Upper lobe of right lung (tissue), 1 donor: ENCODE measurements at places on chromosomes 16 and 17. TPM values are rescaled to one million over a fixed set of nuclear protein-coding genes. Genes with fewer than 3 reads are reported as not detected.

GRCh38 chr17:9330611-9331271 lies 244.9 kb downstream of the STX8 start:
- no peak for DNase-seq

DNA sequence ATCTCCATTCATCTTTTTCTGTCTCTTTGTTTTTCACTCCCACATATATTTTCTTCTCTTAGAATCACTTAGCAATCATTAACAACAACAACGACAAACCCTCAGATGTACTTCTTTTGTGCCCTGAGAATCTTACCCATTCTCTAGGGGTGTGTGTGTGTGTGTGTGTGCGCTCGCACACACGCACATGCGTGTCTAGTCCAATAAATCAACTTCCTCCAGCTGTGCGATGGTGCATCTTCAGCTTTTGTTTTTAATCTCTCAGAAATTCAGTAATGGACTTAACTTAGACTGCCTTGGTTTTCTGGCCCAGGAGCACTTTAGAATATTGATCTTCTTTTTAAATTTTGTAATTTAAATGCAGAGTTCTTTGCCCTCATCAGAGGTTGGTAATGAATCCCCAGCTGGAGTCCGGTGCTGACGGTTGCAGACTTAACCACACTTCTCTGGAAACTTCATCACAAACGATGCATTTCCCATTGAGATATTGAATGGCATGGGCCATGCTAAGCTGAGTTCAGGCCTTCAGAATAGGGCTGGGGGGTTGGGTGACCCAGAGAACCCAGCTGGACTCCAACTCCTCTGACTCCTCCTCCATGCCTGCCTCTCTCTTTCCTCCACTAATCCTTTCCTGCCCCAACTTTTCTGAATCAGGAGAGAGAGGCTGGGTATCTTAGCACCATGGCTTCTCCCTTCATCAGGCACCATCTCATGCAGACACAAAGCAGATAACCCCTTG lies 193.9 kb downstream of the ZNF18 start:
- DNase-seq, result no peak

- no peak for DNase-seq
Measured at GRCh38 chr17:64270885-64271284, 7.8 kb upstream of the TEX2 start.

- no peak for DNase-seq
Measured at GRCh38 chr17:51257150-51258081, 2.4 kb downstream of the MBTD1 start.

- DNase-seq, result peak; percentile 36
Measured at GRCh38 chr16:11360641-11361373, 15.5 kb downstream of the RMI2 start.

- DNase-seq, result peak; percentile 98
Measured at GRCh38 chr17:75516255-75516618, at the start of gene TSEN54. TSEN54 (plus strand) TSS chr17:75516528; CDS start chr17:75516561, 33 bp downstream.

DNA sequence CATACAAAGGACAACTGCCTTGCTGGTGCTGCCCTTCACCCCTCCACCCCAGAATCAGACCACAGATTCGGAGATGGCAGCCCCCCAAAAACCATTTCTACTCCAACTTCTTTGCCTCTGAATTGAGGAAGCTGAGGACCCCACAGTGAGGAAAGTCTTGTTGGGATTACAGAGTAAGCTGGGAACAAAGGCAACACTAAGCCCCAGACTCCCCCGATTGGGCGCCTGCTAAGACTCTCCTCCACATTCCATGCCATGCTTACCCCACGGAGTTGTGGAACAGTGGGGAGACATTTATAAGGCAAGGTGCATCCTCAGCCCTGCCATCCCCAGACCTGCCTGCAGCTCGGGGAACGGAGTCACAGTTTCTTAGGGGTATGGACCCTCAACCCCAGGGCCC lies 1.9 kb downstream of the GIT1 start:
- DNase-seq, result no peak

DNA sequence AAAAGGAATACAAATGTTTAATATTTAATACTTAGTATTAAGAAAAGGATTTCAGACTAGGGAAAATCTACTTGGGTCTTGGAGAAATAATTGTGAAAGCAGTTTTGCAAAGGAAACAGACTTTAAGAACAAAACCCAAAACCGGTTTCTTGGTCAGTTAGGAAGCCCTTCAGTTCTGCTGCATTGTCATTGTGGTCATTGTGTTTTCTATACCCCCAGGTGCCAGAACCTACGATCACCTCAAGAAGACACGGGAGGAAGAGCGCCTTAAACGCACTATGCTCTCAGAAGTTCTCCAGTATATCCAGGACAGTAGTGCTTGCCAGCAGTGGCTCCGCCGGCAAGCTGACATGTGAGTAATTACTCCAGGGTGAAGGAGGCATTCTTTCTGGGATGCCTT lies 19.5 kb upstream of the DUSP14 start:
- DNase-seq, result no peak

Gene KRT33A
- not detected for total RNA-seq

Gene DOC2B
- 13.7 TPM for total RNA-seq

DNA sequence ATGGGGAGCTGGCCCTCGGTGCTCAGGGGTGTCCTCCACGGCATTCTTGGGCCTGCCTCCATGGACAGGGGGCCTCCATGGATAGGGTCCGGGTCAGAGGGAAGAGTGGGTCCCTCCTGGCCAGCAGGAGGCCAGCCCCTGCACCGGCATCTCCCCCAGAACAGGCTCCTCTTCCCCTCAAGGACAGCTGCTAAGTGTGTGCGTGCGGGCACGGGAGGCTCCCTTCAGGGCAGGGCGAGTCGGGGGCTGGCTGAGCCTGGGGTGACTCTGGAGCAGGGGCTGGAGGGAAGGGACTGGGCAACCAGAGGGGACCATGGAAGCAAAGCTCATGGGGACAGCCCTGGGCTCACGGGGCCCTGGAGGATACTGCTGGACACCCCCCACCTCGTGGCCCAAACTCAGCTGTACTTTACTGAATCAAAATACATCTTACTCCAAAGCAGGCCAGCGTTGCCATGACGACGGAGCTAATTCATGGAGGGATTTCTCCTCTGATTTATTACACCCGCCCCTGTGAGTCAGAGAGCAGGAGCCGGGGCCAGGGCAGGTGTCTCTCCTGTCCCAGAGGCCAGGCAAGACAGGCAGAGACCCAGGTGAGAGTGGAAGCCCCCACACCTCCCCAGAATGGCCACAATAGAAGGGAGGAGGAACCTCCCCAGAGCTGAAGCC lies 2.1 kb downstream of the CASKIN1 start:
- DNase-seq, result no peak

- DNase-seq, result peak; percentile 39
Measured at GRCh38 chr16:8892101-8892575, 10.0 kb downstream of the LITAFD start.

- no peak for DNase-seq
Measured at GRCh38 chr17:14360856-14361255, 60.0 kb downstream of the HS3ST3B1 start.

Gene STX1B
- 0.58 TPM for total RNA-seq

DNA sequence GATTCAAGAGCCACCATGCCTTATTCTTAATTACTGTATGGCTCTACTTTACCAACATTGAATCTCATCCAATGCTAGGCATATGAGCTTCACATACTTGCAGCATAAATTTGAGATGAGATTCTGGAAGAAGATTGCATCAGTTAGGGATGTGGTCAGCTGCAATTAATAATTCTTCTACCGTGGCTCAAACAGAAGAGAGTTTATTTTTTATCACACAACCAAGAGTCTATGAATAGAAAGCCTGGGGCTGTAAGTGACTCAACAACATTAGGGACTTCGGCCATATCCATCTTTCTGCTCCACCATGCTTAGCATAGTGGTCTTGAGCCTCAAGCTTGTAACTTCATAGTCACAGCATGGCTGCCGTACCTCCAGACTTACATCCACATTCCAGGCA lies 179.4 kb upstream of the IRX6 start:
- no peak for DNase-seq
